HTR-8/SVneo (cell line): ENCODE measurements at places on chromosomes 3 and 15.

DNA sequence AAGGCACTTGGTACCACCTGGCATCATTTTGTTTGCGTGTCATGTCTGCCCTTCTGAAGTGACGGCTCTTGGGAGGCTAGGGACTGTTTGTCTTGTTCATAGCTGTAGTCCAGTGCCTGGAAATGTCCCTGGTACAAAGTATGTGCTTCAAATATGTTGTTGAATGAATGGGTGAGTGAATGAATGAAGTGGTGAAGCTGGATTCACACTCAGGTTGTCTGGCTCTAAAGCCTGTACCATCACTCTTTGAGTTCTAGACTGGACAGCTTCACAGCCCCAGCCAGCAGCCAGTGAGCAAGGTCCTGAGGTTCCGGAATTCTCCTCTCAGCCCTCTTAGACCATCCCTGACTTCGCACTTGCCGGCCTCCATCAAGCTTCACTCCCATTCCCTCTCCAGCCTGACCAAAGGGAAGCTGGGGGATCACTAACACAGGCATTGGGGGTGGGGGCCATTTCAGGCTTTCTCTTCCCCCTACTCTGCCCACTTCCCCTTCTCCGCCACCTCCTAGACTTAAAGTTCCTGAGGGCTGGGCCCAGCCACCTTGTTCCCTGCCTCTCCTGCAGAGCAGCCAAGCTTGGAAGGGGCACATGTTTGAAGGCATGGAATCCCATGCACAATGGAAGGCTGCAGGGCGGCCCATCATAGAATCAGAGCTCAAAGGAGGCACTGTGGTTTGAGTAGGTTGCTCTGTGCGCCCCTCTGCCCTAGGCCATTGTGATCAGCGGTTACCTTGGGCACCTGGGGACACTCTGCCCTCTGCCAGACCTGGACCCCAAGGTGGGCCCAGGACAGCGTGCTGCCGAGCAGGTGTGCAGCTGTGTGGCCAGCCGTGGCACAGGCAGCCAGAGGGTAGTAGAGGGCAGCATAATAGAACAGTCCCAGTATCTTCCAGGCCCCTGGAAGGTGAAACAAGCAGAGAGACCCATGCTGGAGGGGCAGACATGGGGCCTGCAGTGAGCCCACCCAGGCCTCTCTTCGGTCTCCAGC, 7.7 kb downstream of the STRA6 start:
- DNase-seq: no peak

GRCh38 chr3:30161375-30161774, 445.0 kb upstream of the TGFBR2 start:
- DNase-seq: no peak

DNA sequence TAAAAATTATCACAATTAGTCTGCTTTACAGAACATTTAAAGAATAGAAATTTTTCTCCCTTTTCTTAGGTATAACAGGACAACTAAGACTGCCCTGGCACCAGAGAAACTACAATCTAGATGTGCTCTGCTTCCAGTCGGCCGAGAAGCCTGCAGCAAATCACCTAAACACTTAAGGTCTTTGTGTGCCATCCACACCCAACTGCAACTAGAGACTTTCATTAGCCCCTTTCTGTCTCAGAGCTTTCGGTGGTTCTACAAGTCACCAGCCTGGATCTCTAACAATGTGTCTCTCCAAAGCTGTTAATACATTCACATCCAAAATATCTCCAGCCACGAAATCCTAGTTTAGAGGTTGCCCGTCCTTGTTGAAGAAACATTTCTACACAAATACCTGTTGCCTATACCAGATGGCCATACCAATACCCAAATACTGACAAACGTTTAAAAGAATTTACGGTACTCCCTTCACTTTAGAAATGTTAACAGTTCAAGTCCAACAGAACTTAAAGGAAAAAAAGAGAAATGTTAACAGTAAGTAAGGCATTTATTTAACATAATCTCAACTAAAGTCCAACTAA, 6.7 kb downstream of the PRC1 start:
- no peak for DNase-seq

DNA sequence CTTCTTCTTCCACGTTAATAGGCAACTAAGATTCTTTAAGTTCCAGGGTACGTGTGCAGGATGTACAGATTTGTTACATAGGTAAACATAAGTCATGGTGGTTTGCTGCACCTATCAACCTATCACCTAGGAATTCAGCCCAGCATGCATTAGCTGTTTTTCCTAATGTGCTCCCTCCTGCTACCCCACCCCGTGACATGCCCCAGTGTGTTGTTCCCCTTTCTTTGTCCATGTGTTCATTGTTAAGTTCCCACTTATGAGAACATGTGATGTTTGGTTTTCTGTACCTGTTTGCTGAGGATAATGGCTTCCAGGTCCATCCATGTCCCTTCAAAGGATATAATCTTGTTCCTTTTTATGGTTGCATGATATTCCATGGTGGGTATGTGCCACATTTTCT, 21.1 kb downstream of the GTF2A2 start:
- DNase-seq: no peak

DNA sequence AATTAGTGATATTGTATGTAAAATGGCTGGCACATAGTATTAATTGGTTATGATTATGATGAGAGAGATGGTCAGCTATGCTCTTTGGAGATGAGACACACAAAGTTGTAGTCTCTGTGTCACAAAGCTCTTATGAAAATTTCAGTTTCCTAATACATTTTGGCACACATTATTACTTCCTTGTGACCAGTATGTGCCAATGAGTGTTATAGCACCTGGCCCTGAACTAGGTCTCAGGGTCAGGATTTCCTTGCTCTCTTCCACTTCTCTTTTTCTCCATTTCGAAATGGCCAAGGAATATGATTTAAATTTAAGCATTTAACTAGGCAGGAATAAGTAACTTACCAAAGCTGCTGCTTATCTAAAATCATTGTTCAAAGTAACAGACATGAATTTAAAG, 28.0 kb downstream of the TIPARP start:
- no peak for DNase-seq

- DNase-seq: no peak
Measured at GRCh38 chr3:141523615-141524375, 37.0 kb downstream of the RASA2 start.

- DNase-seq: no peak
Measured at GRCh38 chr3:188350961-188351360, 197.0 kb downstream of the LPP start.

GRCh38 chr15:39784125-39784524, 1.5 kb upstream of the FSIP1 start:
- no peak for DNase-seq
